ENCODE measurements at places on chromosomes 6 and 20. TPM values are rescaled to one million over a fixed set of nuclear protein-coding genes. Genes with fewer than 3 reads are reported as not detected.

Gene CD93
- total RNA-seq, result under 0.01 TPM

Gene RNF182
- not detected for total RNA-seq

Gene RRAGD
- total RNA-seq, result 3.4 TPM

Gene PGC
- total RNA-seq, result not detected

Gene SLC17A3
- total RNA-seq, result not detected

Gene SCGN
- total RNA-seq, result not detected

Gene CRISP3
- under 0.01 TPM for total RNA-seq

Gene REM1
- not detected for total RNA-seq

Gene TTBK1
- not detected for total RNA-seq

Gene ME1
- total RNA-seq, result 37.6 TPM

Gene RAET1G
- 45.0 TPM for total RNA-seq

Gene L3MBTL3
- total RNA-seq, result 7.3 TPM

Gene FILIP1
- total RNA-seq, result under 0.01 TPM

Gene SEC23B
- total RNA-seq, result 119 TPM

Gene HDGFL1
- not detected for total RNA-seq

Gene SLC22A1
- total RNA-seq, result 1.3 TPM

Gene ASCC3
- total RNA-seq, result 52.7 TPM

Gene LKAAEAR1
- total RNA-seq, result 0.13 TPM

Gene ULBP2
- total RNA-seq, result 12.2 TPM

Gene OR12D1
- not detected for total RNA-seq

Gene CYP39A1
- total RNA-seq, result 17.4 TPM

Gene CLDN20
- total RNA-seq, result not detected

Gene PCNA
- 60.8 TPM for total RNA-seq

Gene DBNDD2
- 18.2 TPM for total RNA-seq

Gene MAFB
- 1.3 TPM for total RNA-seq

Gene PRICKLE4
- 0.90 TPM for total RNA-seq

Gene PDYN
- not detected for total RNA-seq

Gene AGPAT4
- 4.9 TPM for total RNA-seq

Gene HS3ST5
- not detected for total RNA-seq

Gene ZC2HC1B
- not detected for total RNA-seq

Gene ZKSCAN4
- total RNA-seq, result 5.5 TPM

Gene IL17A
- not detected for total RNA-seq

Gene GSTA1
- not detected for total RNA-seq

Gene CPXM1
- not detected for total RNA-seq

Gene EPPIN
- total RNA-seq, result not detected

Gene GDAP1L1
- total RNA-seq, result not detected

Gene C4A
- total RNA-seq, result 1.2 TPM

Gene BPIFA1
- total RNA-seq, result not detected

Gene TAGAP
- under 0.01 TPM for total RNA-seq

Gene SMPDL3A
- total RNA-seq, result 7.4 TPM

Gene OXT
- not detected for total RNA-seq

Gene VIP
- total RNA-seq, result under 0.01 TPM

Gene CRIP3
- not detected for total RNA-seq

Gene SLC32A1
- not detected for total RNA-seq

Gene TNF
- total RNA-seq, result not detected

Gene EYA4
- 9.7 TPM for total RNA-seq

Gene CNPY3
- total RNA-seq, result 14.0 TPM

Gene FAM83B
- total RNA-seq, result 40.3 TPM

Gene PBOV1
- total RNA-seq, result not detected

Gene POU3F2
- total RNA-seq, result not detected

Gene GHRH
- total RNA-seq, result not detected

Gene TOX2
- total RNA-seq, result not detected

Gene OR2J1
- total RNA-seq, result not detected

Gene AKAP12
- 15.0 TPM for total RNA-seq
